Stimulated activated CD4-positive, alpha-beta T cell treated with anti-CD3 and anti-CD28 coated beads, Interleukin-12 subunit alpha, Interleukin-12 subunit beta, amount 100 ng/mL, for 24 hours (primary cell): ENCODE measurements at places on chromosomes 7 and 10.

- DNase-seq = no peak
Observed at GRCh38 chr7:151429560-151430331, 10.2 kb downstream of the CRYGN start.

DNA sequence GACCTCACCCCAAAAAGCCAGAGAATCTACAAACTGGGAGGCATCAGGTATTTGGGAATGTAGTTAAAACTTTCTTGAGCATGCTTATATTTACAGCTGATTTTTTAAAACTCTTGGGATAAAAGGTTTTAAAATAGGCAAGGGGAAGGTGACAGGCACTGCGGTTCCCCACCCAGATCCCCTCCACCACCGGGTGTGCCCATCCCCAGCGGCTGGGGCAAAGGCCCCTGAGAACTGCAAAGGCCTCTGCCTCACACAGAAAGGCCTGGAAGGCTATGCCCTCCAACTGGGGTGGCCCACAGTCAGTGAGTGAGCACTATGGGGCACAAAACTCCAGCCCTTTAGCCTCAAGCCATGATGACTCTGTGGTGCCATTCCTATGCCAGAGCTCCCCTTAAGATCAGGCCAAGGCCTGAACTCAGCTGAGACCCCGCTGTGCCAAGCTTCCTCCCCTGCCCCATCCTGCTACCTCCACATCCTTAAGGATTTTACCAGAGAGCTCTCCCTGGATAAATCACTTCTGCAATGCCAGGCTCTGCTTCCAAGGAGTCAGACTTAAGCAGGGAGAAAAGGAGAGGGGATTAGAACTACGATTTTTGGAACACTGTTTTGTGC, 299.1 kb downstream of the GRID1 start:
- no peak for DNase-seq

- no peak for DNase-seq
Observed at GRCh38 chr10:96656839-96657238, 63.5 kb downstream of the PIK3AP1 start.

- no peak for DNase-seq
Observed at GRCh38 chr10:111338805-111339204, 262.0 kb downstream of the ADRA2A start.

- DNase-seq = no peak
Observed at GRCh38 chr7:25913598-25914224, 238.3 kb upstream of the NFE2L3 start.

DNA sequence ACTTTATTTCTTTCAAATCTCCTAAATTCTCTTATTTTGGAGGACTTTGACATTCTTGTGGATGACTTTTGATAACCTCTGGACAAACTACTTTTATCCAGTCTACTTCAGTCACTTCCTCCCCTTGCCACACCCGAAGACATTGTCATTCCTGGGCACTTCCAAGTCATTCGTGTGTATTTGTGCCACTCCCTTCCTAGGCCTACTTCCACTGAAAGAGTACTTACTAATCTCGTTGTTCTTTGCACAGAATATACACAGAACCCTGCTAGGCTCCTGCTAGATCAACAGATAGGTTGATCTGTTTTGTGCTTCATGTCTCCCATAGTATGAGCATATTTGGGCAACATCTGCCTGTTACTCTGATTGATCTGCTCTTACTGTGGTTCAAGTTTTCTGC, 355.4 kb downstream of the HGF start:
- DNase-seq = no peak

DNA sequence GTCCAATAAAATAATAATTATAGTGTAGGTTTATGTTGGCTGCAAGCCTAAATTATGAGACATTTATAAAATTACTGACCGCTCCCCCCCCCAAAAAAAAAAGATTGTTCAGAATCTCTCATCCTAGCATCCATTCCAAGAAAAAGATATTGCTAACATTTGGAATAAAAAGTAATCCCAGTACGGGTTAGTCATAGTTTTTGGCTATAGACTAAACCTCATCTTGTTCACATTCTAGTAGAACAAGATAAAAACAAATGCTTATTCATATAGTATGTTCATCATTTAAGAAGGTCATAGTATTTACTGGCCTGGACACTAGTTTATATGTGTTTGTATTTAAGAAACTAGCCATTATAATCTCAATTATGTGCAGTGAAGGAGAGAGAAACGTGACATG, 44.0 kb downstream of the ADK start:
- DNase-seq = no peak

- DNase-seq = no peak
Observed at GRCh38 chr10:19920075-19920726, 104.0 kb downstream of the PLXDC2 start.

- no peak for DNase-seq
Observed at GRCh38 chr7:45710271-45711160, 136.3 kb downstream of the ADCY1 start.

- DNase-seq = no peak
Observed at GRCh38 chr10:76998451-76998850, 639.2 kb downstream of the KCNMA1 start.

DNA sequence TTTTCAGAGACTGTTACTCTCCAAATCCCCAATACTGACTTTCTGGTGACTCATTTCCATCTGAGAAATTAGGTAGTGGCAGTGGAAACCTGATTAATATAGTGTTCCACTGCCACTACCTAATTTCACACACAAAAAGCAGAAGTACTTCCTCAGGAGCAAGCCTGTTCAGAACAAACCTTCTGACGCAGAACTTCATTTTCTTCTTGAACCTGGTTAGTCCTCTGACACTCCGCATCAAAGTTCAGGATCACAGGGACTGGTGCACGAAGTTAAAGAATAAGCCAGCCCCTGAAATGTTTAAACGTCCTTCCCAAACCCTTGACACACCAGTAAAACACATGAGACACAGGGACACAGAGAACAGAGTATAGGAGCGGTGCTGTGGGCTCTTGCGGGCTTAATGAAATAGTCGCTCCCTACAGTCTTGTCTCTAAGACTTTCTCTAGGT, 4.4 kb downstream of the WDR91 start:
- DNase-seq = no peak

DNA sequence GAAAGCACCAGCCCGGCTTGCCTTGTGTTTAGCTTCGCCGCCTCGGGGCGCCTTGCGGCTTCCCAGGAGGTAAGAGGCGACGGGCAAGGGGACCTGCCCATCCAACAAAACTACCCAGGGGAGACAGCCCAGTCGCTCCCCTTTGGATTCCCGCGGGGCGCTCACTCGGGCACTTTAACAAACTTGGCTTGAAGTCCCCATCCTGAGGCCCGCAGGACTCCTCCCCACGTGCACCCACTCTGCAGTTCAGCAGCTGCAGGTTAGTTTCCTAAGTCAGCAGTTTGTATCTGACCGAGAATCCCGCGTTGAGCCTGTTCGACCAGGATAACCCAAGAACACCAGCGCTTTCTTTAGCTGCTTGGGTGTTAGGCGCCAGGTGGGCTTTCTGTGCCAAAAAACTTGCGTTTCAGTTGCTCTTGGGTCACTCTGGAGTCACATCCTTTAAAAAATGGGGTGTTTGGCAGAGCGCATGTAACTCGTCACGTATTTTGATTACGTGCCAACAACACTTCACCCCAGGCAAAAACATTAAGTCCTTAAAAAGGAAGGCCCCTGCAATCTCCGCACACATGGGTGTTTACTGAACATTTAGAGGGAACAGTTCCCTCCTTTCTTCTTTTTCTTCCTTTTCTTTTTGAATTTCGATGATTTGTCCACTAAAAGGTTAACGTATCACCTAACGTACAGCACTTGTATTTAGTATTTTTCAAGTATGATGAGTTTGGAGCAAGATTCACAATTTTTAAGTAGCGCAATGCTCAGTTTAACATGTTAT, 876 bp downstream of the DNAH11 start:
- no peak for DNase-seq

- no peak for DNase-seq
Observed at GRCh38 chr7:15561835-15562234, at the start of gene AGMO. AGMO (minus strand) TSS chr7:15562015.

DNA sequence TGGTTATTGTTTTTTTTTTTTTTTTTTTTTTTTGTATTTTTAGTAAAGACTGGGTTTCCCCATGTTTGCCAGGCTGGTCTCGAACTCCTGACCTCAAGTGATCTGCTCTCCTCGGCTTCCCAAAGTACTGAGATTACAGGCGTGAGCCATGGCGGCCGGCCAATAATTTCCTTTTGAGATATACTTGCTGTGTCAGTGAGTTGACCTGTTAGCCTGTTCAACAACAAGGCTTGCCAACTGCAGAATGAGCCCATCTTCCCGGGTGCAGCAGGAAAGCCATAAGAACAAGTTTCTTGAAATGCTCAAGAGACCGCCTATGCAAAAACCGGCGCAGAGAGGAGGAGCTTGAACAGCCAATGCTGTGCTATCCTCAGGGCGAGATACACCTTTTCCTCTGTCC, 112.5 kb downstream of the PRPF18 start:
- no peak for DNase-seq

- no peak for DNase-seq
Observed at GRCh38 chr10:32112055-32112454, 55.8 kb upstream of the KIF5B start.

DNA sequence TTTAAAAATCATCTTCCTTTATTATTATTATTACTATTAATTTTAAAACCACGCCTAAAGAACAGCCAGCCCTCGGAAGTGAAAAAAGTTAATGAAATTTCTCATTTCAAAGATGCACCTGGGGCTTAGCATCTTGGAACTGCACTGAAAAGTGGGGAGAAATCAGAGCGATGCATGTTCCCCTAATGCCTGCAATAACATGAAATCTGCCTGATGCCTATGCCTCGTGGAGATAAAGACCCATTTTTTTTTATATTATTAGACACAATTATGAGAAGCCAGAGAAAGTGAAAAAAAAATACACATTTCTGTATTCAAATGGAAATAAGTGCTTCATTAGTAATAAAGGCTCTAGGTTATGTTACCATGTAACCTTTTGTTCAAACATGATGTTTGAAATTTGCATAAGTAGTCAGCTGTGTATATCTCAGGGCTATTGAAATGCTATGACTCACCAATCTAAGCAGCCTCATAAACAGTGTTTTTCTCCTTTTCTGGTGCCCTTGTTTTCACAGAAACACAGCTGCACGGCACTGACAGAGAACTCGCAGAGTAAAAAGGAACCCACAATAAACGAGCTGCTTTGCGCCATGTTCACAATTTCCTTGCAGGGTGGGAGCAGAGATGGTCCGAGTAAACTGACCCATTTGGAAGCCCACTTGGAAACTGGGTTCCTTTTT, 175.8 kb upstream of the PRKCQ start:
- DNase-seq = no peak

- no peak for DNase-seq
Observed at GRCh38 chr7:48515171-48515570, 343.9 kb downstream of the ABCA13 start.

GRCh38 chr10:47364366-47364765, 16.2 kb downstream of the RBP3 start:
- DNase-seq = no peak

GRCh38 chr7:71706597-71706975, 574.6 kb downstream of the GALNT17 start:
- DNase-seq = no peak

GRCh38 chr10:75238182-75239095, 2.7 kb upstream of the COMTD1 start:
- no peak for DNase-seq

- DNase-seq = no peak
Observed at GRCh38 chr7:64113981-64114380, 68.7 kb downstream of the ZNF727 start.

DNA sequence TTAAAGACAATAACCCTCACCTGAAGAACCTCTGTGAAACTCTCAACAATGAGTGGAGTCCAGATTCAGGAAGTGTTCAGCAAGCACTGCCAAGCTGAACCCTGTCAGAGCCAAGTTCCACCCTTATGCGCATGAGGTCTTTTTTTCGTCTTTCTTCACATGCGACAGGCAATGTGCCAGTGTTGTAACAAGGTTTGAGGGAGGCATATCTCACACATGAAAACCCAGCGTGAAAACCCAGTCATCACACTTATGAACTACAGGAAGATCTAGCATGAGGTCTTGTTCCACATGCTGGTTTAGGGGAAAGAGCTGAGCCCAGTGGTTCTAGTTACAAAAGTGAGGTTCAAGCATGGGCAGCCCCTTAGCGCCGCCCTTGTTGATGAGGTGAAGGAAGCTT, 49.7 kb downstream of the RABGEF1 start:
- DNase-seq = no peak

DNA sequence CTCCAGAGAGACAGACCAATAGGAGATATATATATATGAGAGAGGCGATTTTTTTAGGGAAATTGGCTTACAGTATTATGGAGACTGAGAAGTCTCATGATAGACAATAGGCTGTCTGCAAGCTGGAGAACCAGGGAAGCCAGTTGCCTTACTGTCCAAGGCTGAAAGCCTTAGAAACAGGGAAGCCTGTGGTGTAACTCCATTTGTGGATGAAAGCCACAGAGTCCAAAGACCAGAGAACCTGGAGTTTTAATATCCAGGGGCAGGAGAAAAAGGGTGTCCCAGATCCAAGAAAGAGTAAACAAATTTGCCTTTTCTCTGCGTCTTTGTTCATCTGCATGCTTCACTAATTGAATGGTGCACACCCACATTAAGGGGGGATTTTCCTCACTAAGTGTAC, 71.6 kb upstream of the TEX47 start:
- DNase-seq = no peak

DNA sequence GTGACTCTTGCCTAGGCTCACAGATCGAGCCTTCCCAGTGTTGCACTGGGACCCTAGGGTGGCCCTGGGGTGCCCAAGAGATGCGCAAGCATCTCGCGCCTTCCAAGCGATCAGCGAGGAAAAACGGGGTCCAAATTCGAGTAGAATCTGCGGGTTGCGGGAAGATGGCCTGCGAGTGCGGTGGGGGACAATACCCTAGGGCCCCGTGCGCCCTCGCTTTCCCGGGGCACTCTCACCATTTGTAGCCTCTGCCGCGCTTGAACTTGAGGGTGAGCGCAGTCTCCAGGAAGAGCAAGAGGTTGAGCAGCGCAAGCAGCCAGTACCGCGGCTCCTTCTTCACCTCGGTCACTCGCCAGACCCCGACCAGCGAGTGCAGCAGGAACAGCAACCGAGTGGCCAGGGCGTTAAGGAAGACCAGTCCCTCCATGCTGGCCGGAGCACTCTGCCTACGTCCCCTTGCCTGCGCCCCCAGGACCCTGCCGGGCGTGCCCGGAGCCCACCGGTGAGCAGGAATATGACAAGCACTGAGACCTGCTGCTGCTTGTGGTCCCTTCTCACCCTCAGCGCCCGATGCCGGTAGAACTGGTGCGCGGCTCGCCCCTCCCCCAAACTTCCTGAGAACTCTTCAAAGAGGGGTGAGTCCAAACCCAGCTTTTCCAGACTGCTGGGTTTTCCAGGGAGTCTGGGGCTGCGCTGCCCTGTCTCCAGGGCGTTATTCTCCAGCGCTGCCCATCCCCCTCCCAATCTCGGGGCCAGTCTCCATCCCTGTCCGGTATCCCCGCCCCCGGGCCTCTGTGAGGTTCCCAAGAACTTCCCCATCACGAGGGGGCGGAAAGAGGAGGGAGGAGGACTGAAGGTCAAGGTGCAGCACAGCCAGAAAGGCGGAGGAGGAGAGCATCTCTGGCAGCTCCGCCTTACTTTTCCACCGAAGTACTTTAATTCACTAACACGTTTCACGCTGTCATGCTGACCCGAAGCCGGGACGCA, at the start of gene TMEM26:
TMEM26 (minus strand) TSS at position 727 of the 987 bp plus-strand sequence; CDS start at position 427, 300 bp downstream.
- DNase-seq = no peak

DNA sequence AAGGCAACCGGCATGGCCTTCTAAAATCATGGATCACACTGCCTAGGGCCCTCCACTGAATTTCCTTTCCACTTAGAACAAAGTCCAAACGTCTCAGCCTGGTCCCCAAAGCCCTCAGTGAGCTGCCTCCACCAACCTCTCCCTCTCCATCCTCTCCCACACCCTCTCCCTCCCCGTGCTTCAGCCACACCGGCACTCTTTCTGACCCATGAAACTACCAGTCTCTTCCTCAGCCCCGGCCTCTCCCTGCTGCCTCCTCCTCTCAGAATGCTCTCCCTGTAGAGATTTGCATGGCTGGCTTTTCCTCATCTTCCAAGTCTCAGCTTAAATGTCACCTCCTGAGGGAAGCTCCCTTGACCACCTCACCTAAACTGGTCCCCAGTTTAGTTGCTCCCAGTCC, 219.0 kb upstream of the ZMIZ1 start:
- DNase-seq = no peak
